ENCODE measurements at places on chromosomes 7 and 10. TPM values are rescaled to one million over a fixed set of nuclear protein-coding genes. Genes with fewer than 3 reads are reported as not detected.

DNA sequence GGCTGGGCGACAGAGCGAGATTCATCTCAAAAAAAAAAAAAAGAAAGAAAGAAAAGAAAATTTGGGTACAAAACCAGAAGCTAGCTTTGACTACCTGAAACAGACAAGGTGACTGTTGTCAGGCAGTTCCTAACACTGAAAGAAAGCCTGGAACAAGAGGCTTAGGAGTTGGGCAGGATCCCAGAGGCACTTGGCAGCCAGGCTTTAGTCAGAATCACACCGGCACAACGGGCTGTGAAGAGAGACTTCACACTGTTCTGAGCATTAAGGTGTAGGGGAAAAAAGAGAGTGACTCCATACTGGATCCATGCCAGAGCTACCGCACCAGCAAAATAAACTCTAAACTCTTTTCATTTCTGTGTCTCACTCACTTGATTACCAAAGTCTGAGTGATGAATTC, 130.8 kb downstream of the ZNF467 start:
- DNase-seq = no peak
- no peaks in the 10 kb centered on the region for H3K36me3 ChIP-seq
- H3K4me1 ChIP-seq = no peaks in the 10 kb centered on the region

- H3K4me3 ChIP-seq = no peak overlapping the region
- no peaks in the 10 kb centered on the region for H3K27me3 ChIP-seq
- no peak overlapping the region for H3K27ac ChIP-seq
- H3K36me3 ChIP-seq = no peaks in the 10 kb centered on the region
- no peak for DNase-seq
Measured at GRCh38 chr10:74863551-74863950, 37.2 kb downstream of the KAT6B start.

DNA sequence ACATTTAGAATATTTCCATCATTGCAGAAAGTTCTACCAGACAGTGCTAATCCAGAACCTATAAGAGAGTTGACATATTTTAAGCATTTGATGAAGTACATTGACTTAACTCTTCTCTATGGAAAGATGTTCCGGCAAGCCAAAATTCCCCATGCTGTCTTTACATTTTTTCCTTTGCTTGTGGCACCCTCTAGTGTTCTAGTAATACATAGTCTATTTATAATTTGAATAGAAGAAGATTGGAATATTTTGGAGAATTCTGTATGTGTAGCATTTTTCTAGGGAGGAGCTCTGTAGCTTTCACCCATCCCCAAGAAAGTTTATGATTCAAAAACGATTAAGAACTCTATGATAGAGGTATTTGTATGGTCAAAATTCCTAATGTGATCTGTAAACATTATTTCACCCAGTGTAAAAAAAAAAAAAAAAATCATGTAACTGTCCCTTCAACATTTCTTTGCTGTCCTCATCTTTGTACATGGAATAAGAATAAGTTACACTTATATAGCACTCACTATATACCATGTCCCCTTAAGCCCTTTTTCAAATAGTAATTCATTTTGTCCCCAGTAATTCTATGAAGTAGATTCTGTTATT, 33.2 kb downstream of the NRF1 start:
- peaks cover 4% of the 10 kb centered on the region for H3K36me3 ChIP-seq
- peaks cover 44% of the 10 kb centered on the region for H3K4me1 ChIP-seq
- no peak overlapping the region for H3K27ac ChIP-seq
- DNase-seq = no peak
- H3K27me3 ChIP-seq = no peaks in the 10 kb centered on the region

- H3K27ac ChIP-seq = no peak overlapping the region
- DNase-seq = no peak
- no peaks in the 10 kb centered on the region for H3K36me3 ChIP-seq
- no peak overlapping the region for H3K4me3 ChIP-seq
- H3K4me1 ChIP-seq = no peaks in the 10 kb centered on the region
Measured at GRCh38 chr7:159062569-159062968, 82.1 kb downstream of the VIPR2 start.

GRCh38 chr10:480498-480927, 209.0 kb downstream of the DIP2C start:
- H3K27me3 ChIP-seq = peaks cover 4% of the 10 kb centered on the region
- no peak overlapping the region for H3K4me3 ChIP-seq
- H3K27ac ChIP-seq = no peak overlapping the region
- H3K4me1 ChIP-seq = peaks cover 17% of the 10 kb centered on the region
- H3K36me3 ChIP-seq = peaks cover 14% of the 10 kb centered on the region

DNA sequence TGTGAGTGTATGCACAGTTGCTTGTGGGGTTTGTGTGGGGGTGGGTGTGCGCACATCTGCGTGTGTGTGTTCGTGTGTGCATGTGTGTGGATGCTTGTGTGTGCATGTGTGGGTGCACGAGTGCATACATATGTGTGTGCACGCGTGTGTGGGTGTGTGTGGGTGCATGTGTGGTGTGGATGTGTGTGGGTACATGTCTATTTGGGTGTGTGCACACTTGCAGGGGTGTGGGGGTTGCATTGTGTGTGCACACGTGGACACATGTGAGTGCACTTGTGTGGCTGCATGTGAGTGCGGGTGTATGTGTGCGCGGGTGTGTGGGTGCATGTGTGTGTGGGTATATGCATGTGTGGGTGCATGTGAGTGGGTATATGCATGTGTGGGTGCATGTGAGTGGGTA, 73.7 kb downstream of the NKX6-2 start:
- 0 out of 2 replicates have a peak overlapping the region, but pooled peaks have one; percentile 37 for H3K27ac ChIP-seq
- H3K27me3 ChIP-seq = no peaks in the 10 kb centered on the region
- peaks cover 17% of the 10 kb centered on the region for H3K4me1 ChIP-seq
- H3K36me3 ChIP-seq = no peaks in the 10 kb centered on the region
- no peak for DNase-seq
- no peak overlapping the region for H3K4me3 ChIP-seq

DNA sequence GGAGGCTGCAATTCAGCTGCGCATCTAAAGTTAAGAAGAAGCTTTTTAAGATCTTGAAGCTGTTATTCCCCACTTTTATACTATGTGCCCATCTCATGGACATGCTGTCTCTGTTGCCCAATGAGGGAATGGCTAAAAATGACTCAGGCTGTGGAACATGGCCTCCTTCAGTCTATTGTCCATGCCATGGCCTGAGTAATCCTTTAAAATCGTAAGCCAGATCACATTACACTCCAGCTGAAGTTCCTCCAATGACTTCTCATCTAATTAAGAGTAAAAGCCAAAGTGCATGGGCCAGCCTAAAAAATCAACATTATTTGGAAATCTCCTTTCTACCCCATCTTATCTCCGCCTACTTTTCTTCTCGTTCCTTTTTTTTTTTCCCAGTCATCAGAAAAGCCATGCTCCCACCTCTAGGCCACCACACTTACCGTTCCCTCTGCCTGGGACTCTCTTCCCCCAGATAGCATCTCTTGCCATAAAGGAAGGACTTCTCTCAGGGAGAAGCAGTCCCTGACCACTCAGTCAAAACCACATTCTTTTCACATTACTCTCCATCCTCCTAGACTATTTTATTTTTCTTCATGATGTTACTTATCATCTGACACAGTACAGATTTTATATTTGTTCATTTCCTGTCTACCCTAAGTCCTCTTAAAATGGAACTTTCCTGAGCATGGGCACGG, 337.4 kb downstream of the PRPF18 start:
- H3K27ac ChIP-seq = no peak overlapping the region
- no peaks in the 10 kb centered on the region for H3K36me3 ChIP-seq
- no peak overlapping the region for H3K4me3 ChIP-seq
- peaks cover 11% of the 10 kb centered on the region for H3K4me1 ChIP-seq
- no peak for DNase-seq
- no peaks in the 10 kb centered on the region for H3K27me3 ChIP-seq

- peaks cover 13% of the 10 kb centered on the region for H3K36me3 ChIP-seq
- peaks cover 15% of the 10 kb centered on the region for H3K4me1 ChIP-seq
- no peaks in the 10 kb centered on the region for H3K27me3 ChIP-seq
- no peak for DNase-seq
- no peak overlapping the region for H3K4me3 ChIP-seq
Measured at GRCh38 chr10:124518366-124518765, 56.7 kb downstream of the LHPP start.

DNA sequence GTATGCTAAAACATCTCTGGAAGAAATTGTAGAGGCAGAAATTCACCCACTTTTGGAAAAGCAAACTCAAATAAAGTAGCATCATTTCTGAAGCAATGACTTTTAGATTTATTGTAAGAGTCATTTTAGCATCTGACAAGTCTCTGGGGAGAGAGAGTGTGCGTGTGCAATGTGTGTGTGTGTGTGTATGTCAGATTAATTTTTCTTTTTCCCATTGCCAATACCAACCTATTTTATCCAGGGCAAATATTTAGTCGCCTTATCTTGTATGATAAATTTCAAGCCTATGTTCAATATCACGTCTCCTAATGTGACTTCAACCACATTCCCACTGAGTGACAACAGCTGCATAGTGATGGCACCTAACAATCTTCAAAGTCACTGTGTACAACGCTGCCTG, 101.7 kb downstream of the NEBL start:
- H3K4me1 ChIP-seq = no peaks in the 10 kb centered on the region
- no peaks in the 10 kb centered on the region for H3K27me3 ChIP-seq
- H3K27ac ChIP-seq = no peak overlapping the region
- no peaks in the 10 kb centered on the region for H3K36me3 ChIP-seq

- H3K4me3 ChIP-seq = no peak overlapping the region
- peaks cover 21% of the 10 kb centered on the region for H3K4me1 ChIP-seq
- no peaks in the 10 kb centered on the region for H3K27me3 ChIP-seq
- no peak overlapping the region for H3K27ac ChIP-seq
Measured at GRCh38 chr7:39248692-39249090, 271.0 kb downstream of the POU6F2 start.

- H3K27me3 ChIP-seq = no peaks in the 10 kb centered on the region
- no peak overlapping the region for H3K4me3 ChIP-seq
- H3K36me3 ChIP-seq = no peaks in the 10 kb centered on the region
- no peaks in the 10 kb centered on the region for H3K4me1 ChIP-seq
- DNase-seq = no peak
Measured at GRCh38 chr10:4688601-4689000, 137.4 kb upstream of the AKR1E2 start.

GRCh38 chr7:138247568-138248333, 171.5 kb downstream of the AKR1D1 start:
- H3K27me3 ChIP-seq = no peaks in the 10 kb centered on the region
- H3K27ac ChIP-seq = peak overlapping the region; percentile 88
- H3K4me1 ChIP-seq = peaks cover 55% of the 10 kb centered on the region
- DNase-seq = no peak

DNA sequence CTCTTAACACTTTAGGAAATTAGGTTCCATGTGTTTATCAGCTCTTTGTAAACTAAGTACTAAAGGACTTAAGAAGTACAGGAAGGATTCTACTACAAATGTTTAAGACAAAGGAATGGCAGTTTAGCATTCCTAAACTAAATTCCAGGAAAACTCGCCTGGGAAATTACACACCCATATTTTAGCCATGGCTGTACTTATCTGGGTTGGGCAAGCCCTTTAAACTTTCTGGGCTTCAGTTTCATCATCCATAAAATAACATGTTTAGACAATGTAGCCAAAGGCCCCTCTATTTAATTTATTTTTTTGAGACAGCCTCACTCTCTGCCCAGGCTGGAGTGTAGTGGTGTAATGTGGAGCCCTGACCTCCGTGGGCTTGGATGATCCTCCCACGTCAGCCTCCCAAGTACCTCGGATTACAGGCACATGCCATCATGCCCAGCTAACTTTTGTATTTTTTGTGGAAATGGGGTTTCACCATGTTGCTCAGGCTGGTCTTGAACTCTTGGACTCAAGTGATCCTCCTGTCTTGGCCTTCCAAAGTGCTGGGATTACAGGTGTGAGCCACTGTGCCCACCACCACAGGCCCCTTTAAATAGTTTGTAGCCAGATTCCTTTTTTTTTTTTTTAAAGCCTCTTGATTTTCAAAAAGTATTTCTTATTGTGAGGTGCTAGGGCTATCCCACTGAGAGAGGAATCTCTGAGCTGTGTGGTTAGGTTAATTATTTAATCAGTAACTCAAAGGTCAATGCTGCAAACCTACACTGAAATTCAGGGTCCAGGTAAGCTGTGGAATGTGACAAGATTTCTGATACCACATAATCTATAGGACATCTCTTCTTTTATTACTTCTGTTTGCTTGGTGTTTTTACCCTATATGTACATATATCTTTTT, 32.1 kb downstream of the TMEM60 start:
- peaks cover 9% of the 10 kb centered on the region for H3K36me3 ChIP-seq
- H3K27ac ChIP-seq = peak overlapping the region; percentile 70
- DNase-seq = no peak
- H3K27me3 ChIP-seq = no peaks in the 10 kb centered on the region
- no peak overlapping the region for H3K4me3 ChIP-seq

- no peak overlapping the region for H3K27ac ChIP-seq
- DNase-seq = no peak
- no peaks in the 10 kb centered on the region for H3K36me3 ChIP-seq
- H3K4me3 ChIP-seq = no peak overlapping the region
- peaks cover 2% of the 10 kb centered on the region for H3K27me3 ChIP-seq
Measured at GRCh38 chr10:69685802-69686585, 55.9 kb downstream of the FAM241B start.

DNA sequence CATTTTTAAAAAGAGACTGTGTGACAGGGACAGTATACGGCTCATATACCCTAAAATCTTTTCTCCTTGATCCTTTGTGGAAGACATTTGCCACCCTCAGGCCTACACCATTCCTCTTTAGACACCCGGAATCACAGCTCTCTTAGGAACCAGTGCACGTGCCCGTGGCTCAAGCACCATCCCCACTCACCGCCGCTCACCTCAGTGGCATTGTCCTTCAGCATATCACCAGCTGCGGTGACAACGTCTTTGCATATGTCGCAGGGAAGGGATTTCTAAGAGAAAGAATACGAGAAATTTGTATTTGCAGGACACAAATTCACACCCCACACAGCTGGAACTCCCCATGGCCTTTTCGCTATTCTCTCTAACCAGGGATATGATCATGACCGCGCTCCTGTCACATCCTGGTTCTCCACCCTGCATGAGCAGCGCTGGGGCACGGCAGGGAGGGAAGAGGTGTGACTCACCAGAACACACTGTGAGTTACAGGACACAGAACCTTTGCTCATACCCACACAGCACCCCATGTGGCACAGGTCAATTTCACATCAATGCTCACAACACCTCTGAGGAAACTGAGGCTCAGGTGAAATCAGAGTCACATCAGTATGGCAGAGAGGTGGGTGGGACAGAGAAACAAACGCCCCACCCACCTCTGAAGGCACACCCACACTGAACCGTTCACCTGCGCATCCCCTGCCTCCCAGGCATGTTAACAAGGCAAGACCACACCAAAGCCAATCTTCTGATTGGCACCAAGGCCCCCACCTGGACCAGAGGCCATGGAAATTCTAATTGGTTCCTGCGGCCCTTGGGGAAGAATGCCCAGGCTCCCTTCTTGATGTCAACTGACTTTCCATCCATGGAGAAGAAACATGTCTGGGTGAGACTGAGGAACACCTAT, 19.2 kb downstream of the PSAP start:
- H3K36me3 ChIP-seq = peaks cover 50% of the 10 kb centered on the region
- H3K27ac ChIP-seq = no peak overlapping the region
- H3K27me3 ChIP-seq = no peaks in the 10 kb centered on the region
- DNase-seq = no peak

GRCh38 chr7:101927802-101928201, 110.4 kb downstream of the CUX1 start:
- peaks cover 69% of the 10 kb centered on the region for H3K4me1 ChIP-seq
- H3K27me3 ChIP-seq = no peaks in the 10 kb centered on the region
- H3K27ac ChIP-seq = no peak overlapping the region

GRCh38 chr7:137968890-137969289, 33.0 kb downstream of the CREB3L2 start:
- no peaks in the 10 kb centered on the region for H3K27me3 ChIP-seq
- peaks cover 42% of the 10 kb centered on the region for H3K4me1 ChIP-seq
- no peak overlapping the region for H3K4me3 ChIP-seq
- peaks cover 14% of the 10 kb centered on the region for H3K36me3 ChIP-seq

Gene BICC1
- 0.61 TPM for total RNA-seq

Gene LIPJ
- total RNA-seq = not detected

Gene FRMPD2
- 1.3 TPM for total RNA-seq

Gene SLC18A3
- 0.09 TPM for total RNA-seq

Gene LRRC4
- 9.9 TPM for total RNA-seq

Gene PLAU
- 18.0 TPM for total RNA-seq

Gene LLCFC1
- not detected for total RNA-seq

Gene FAM237B
- total RNA-seq = not detected

Measured in WTC11 (cell line).